Femur (tissue), 1 donor: ENCODE measurements at places on chromosomes 12 and 14.

GRCh38 chr12:130859161-130859560 lies 12.7 kb upstream of the RAN start:
- DNase-seq, result no peak

DNA sequence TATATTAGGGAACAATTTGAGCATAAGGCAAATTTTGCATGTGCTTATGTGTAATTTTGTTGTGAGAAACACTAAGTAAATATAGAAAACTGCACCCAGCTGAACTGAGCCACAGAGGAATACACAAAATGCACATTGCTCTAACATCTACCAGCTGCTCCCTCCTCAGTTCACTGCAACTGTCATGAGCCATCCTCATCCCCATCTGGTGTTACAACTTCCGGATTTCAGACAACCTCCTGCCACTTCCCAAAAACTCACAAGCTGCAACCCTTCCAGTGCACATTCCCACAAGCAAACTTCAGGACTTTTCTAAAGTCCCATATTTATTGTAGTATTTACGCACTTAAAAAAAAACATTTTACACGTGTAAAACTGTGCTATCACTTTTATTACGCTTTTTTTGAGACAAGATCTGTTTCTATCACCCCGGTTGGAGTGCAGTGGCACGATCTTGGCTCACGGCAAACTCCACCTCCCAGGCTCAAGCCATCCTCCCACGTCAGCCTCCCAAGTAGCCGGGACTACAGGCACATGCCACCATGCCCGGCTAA lies 169.1 kb upstream of the TBX3 start:
- peak; percentile 33 for DNase-seq

GRCh38 chr12:100427078-100427477 lies 46.6 kb upstream of the NR1H4 start:
- no peak for DNase-seq

GRCh38 chr12:111788178-111788654 lies 21.5 kb downstream of the ALDH2 start:
- no peak for DNase-seq

DNA sequence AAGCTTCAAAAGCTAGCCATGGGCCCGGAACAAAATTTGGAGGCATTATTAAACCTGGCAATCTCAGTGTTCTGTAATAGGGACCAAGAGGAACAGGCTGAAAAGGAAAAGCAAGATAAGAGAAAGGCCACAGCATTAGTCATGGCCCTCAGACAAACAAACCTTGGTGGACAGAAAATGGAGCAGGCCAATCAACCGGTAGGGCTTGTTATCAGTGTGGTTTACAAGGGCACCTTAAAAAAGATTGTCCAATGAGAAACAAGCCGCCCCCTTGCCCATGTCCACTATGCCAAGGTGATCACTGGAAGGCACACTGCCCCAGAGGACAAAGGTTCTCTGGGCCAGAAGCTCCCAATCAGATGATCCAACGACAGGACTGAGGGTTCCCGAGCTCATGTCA lies 653.9 kb upstream of the TMEM132C start:
- no peak for DNase-seq

GRCh38 chr14:99581938-99582337 lies 22.1 kb downstream of the CCDC85C start:
- no peak for DNase-seq

DNA sequence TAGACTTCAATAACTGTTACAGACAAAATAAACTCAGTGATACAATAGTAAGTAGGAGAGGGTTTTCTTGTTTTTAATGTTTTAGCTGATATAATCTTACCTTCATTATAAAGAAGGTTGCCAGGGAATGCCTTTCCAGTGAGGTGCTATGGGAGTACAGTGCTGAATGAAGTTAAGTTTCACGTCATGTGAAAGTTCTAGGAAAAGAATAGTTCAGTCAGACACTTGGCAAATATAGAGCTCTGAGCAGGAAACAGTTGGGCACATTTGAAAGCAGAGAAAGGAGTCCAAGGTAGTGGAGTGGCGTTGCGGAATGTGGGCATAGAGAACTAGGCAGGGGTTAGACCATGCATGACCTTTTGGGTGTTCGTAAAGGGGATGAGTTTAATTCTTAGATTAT lies 88.6 kb upstream of the DCN start:
- no peak for DNase-seq

- no peak for DNase-seq
These were observed 450.9 kb upstream of the TMPO start for GRCh38 chr12:98064501-98064900.

DNA sequence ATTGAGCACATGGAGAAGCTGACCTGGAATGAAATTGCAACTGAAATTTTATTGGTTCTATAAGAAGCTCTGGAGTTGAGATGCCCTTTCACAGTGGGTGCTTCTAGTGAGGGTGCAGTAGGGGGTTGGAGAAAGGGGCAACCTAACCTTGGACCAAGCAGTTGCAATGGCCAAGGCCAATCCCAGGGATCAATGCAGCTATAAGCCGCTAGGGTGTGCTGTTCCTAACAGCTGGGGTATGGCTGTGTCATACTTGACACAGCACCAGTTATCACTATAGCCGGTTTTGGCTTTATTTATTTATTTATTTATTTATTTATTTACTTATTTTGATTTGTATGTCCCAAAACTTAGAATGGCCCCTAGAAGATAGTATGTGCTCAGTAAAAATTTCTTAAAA lies 505.9 kb downstream of the FLRT2 start:
- DNase-seq, result no peak

GRCh38 chr12:12804432-12804886 lies 8.7 kb upstream of the DDX47 start:
- no peak for DNase-seq

GRCh38 chr12:82650627-82651337 lies 35.9 kb upstream of the TMTC2 start:
- no peak for DNase-seq

DNA sequence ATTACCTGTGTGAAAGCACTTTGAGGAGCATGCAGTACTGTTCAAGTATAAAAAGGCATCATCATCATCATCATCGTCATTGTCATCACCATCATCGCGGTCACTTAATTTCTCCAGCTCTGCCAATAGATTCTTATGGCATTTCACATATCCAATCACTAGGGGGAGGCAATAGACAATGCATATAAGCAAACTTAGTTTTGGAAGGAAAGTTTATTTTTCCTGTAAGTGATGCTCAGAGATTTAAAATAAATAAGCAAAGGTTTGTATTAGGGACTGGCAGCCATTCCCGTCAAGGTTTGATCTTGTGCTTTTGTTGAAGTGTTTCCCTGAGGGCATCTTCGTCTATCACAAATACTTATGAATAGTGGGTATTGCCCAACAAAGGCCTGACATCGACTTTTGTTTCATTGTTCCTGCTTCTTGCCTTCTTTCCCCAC lies 127.4 kb downstream of the KTN1 start:
- DNase-seq, result peak; percentile 32

DNA sequence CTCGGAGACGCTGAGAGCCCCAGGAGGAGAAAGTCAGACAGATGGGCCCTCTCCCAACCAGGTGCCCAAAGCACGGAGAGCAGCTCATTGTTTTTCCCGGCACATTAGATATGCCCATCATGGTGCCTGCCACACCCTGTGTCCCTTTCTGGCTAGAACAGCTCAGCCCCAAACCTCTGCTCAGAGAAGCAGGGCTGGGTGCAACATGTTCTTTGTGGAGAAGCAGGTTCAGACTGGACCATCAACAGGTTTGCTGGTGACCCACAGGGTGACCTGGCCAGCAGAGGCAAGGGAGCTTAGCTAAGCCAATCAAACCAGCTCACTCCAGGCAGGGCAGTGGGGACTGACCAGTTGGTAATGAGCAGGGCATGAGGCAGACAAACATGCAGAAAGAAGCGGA lies 13.4 kb downstream of the RAB15 start:
- no peak for DNase-seq

GRCh38 chr14:26765301-26765700 lies 167.5 kb upstream of the NOVA1 start:
- no peak for DNase-seq

DNA sequence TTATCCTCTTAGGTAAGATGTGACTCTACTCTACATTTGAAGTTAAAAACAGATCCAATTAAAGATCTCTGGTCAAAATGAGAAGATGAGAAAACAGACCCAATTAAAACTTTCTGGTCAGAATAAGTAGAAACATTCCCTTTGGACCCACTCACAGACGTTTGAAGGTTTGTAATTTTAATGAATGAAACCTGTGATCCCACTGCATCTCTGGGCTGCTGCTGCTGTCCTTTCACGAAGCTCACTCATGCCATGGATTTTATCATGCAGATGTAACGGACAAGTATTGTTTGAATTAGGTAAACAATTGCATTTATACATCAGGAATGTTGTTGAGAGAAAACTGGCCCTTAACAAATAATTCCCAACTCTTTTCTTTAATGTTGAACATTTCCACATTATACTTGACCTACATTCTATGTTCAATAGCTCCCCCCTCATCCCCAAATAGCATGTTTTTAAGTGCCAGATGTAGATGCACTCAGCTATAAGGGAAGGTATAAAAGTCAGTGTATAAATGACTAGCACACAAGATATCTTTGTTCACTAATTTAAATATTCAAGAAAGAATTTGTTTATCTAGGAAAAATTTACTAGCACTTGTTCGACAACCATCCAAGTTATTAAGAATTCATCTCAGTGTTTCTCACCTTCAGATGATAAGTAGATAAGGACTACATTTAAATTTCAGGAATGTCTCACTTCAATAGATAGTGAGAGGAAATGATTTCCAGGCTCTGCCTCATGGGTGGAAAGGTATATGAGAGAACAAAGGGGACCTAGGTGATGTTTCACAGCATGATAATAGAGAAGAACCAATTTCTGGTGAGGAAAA lies 202.3 kb upstream of the LMNTD1 start:
- DNase-seq, result no peak

DNA sequence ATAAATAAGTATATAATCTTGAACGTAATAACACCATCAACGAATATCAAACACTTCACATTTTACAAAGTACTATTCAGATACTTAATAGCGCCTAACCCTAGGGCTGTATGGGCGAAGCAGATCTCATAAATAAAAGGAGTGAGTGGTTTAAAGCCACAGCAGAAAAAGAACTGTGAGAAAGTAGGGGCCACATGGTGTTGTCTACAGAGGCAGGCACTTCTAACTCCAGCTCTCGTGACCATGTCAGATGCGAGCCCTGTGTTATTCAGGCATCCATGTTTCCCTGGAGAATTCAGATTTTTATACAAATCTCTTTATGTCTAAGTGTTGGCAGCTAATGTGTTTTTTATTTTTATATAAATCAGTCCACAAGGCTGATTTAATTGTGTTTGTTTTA lies 212.2 kb downstream of the FBXL14 start:
- no peak for DNase-seq

GRCh38 chr12:89417246-89417977 lies 65.1 kb upstream of the DUSP6 start:
- no peak for DNase-seq

DNA sequence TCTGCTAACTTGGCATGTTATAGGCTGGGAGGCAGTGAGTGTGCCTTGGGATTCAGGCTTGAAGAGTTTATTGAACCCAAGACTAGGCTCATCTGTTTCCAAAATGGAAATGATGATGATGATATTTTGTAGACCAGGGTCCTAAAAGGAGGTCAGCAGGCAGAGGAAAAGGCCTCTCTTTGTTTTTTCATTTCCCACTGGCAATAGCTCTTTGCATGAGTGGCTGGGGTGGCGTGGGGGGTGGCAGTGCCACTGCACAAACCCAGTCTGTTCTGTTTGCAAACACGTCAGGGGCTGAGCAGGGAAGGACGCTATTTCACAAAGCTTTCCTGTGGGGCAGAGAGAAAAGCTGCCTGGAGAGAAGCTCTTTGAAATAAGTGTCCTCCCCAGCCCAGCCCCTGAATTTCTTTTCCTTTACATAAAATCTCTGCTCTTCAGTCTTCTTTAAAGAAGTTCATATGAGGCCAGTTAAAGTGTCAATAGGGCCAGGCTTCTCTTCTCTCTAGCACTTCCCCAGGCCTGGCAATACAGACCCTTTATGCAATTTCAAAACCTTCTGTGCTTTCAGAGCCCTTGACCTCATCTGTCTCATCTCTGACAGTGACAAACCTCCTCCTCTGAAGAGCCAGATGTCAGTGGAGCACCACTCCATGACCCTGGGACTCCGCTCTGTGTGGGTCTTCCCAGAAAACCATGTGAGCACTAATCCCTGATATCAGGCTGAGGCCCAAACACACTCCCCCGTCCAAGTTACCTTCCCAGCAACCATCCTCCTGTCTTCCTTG lies 72.8 kb downstream of the ZNF664 start:
- DNase-seq, result no peak

DNA sequence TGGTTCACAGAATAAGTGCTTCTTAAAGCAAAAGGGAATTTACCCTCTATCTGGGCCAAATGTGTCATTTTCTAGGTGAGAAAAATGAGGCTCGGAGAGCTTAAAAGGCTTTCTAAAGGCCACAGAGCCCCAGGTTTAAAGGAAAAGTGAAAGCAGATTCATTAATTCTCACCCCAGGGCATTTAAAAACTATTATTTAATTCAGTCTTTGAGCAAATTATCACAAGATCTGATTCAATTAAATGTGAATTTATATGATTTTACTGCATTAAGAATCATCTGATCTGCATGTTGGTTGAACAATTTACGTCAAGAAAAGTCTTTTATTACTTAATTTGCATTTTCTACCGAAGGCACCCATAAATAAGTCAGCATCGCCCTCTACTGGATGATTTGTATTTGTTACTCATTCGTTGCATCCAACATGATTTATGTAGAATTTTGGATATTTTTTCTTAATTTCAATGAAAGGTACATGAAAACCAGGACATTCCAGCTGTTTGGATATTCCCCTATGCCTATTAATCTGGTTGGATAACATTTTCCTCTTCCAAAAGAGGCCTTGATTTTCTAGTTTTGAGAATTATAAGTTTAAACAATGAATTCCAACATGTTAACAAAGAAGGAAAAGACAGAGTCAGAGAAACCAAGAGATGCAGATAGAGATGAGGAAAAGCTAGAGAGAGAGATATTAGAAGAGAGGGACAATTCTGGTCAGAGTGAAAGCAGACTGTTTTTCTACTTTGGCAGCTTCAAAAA lies 19.1 kb upstream of the DHRS7 start:
- DNase-seq, result no peak

DNA sequence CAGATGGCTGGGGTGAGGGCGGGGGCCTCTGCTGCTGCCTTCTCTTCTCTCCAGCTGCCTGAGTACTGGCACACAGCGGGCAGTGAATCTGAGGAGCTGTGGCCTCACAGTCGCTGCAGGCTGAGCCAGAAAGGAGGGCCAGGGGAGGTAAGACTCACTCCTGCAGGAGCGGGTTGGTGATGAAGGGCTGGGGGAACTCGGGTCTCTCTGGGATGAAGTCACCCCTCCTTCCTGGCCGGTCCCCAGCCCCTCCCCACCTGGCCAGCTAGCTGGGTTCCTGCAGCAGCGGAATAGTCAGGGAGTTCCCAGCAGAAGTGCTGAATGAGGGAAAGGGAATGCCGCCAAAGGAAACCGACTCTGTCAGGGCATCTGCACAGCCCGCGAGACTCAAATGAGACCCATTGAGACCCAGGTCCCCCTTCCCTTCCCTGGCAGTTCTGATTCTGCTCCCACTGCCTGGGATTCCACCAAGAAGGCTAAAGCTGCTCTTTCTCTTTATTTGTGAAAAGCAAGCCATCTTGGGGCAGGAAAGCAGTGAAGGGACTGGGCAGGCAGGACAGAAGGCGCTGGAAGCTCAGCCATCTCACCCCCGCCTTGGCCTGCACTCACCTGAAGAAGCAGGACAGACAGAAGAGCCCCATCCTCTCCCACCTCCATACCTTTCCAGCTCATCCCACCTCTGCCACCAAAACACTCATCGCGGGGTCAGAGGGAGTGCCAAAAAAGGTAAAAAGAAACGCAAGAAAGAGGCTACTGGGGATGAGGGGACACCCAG lies 5.3 kb downstream of the NGB start:
- no peak for DNase-seq
